ENCODE measurements at places on chromosomes 11 and 22.

- no peak for DNase-seq
These were observed 88.6 kb downstream of the RTL6 start for GRCh38 chr22:44409211-44409973.

DNA sequence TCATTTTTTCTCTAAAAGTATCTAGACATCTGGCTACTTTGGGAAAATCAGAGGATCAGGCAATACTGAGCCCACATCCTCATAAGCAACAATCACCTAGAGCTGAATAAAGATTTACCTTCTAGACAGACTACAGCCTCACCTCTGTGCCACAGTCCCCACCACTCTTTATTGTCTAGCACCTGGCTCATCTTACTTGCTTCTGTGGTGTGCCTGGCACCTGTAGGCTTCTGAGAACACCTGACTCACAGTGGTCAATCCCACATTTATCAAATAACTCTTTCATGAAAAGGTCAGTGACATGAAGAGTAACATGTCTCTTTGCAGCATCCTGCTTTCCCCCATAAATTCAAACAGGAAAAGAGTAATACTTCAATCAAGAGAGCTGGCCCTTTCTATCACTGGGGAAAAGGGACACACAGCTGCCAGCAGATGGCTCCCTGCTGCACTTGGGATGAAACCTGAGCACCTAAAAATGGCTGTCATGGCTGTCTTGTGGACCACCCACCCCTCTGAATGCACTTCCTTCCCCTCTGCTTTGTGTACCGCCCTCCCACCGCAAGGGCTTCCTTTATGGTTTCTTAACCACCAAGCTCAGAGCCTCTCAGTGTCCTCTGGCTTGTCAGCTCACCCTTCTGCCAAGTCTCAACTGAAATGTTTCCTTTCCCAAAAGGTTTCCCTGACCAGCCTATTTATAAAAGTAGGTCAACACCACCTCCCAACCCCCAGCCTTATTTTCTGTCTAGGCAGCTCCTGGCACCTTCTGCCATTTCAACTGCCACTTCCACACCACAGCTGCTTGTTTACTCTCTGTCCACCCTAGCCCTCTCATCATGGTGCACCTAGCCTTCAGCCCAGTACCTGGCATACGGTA lies 9.3 kb downstream of the TFIP11 start:
- no peak for DNase-seq

- DNase-seq = no peak
These were observed 70.5 kb downstream of the MPPED1 start for GRCh38 chr22:43482318-43482625.

DNA sequence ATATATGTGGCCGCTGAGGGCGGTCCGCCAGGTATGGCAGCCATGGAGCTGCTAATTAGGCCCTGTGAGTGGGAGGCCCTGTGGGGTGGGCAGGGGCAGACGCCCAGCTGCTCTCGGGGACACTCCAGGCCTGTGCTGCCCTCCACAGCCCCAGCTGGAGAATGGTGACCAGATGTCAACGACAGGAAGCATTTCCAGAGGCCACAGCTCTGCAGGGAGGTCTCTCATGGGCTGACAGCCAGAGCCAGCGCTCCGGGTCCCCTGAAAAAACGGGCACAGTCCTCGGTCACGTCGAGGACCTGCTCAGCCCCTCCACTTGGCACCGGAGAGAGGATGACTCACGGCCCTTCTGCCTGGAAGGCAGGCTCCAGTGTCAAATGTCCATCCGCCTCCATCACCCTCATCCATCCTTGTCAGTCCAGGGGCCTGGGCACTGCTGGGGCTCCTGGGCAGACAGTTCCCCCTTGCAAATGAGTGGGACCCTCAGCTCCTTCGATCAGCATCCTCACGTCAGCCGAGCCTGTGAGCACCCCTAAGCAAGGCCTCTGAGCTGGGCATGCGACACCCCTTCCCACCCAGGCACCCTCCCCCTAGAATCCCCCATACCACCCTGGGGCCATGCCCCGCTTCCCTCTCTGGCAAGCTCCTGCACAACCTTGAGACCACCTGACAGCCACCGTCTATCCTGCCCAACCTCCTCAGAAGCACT lies 1.9 kb downstream of the BID start:
- no peak for DNase-seq

DNA sequence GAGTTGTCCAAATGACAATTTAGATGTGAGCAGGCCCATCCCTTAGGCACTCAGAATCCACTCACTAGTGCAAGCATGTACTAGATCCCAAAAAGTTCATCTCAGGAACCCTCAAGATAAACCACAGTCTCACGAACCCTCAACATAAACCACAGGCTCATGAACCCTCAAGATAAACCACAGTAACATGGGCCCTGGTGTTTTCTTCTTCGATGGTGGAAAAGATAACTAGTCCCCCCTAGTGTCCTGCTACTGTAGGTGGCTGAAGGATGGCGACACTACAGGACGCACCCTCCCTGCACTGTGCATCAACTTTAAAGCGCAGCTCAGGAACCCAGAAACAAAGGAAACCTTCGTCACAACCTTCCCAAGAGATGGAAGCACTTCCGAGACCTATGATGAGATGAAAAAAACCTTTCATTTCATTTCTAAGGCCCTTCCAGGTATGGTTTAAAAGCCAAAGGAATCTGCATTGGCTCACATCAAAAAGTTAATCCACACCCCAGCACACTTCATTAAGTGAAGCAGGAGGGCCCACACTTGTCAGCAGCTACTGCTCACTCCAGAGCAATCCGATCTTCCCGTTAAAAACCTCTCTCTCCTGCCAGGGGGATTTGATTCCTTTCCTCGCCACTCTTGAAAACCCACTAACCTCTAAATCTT lies 2.4 kb downstream of the LARGE1 start:
- DNase-seq = no peak

- DNase-seq = no peak
These were observed 193.6 kb upstream of the DDI1 start for GRCh38 chr11:103842795-103843194.

DNA sequence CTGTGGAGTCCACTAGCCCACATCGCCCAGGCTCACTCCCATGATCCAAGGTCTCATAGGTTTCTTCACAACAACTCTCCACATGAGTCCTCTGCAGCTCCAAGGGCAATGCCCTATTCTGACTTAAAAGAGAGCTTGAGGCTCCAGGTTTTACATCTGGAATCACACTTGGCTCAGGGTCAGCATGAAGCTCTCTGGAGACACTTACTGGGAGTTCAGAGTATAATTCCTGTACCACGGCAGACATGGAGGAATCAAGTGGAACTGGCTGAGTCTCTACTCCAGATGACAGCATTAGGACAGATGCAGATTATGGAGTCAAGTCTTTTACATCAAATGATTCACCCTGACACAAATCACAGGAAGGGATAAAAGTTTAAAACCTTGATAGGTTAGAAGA lies 11.4 kb downstream of the PRR14L start:
- no peak for DNase-seq

GRCh38 chr22:19152942-19153883 lies 3.1 kb upstream of the GSC2 start:
- DNase-seq = no peak

DNA sequence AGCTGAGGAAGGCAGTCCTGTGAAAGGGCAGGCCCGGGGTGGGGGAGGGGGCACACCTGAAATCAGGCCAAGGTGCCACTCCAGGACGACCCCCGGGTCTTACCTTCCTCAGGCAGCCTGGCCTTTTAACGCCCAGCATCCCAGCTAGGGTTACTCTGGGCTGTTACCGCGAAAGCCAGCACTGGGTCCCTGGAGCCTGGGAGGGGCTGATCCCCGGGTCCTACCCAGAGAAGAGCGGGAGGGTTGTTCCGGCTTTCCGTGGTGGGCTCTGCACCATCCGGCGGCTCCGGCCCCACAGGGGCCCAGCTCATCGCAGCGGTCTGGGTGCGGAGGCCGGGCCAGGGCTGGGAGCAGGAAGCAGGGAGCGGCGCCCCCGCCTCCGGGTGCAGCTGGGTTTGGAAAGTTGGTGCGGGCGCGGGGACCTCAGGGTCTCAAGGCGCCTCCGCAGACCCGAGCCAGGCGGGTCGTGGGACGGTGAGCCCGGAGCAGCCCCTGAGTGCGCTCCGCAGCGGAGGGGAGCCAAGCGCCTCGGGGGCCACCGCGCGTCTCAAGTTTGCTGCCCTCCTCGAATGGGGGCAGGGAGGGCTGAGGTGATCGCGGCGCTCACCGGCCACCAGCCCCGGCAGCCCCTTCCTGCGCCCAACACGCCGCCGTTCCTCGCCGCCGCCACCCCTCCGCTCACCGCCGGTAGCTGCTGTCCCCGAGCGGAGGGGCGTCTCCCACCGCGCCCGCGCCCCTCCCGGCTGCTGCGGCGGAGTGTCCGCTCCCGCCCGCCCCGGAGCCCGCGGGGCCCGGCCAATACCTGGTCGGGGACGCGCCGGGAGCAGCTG lies 831 bp downstream of the CHST1 start:
- DNase-seq = no peak

- no peak for DNase-seq
These were observed 23.6 kb downstream of the TOM1 start for GRCh38 chr22:35323305-35323704.

- no peak for DNase-seq
These were observed 2.1 kb upstream of the PTPRCAP start for GRCh38 chr11:67439321-67440228.

DNA sequence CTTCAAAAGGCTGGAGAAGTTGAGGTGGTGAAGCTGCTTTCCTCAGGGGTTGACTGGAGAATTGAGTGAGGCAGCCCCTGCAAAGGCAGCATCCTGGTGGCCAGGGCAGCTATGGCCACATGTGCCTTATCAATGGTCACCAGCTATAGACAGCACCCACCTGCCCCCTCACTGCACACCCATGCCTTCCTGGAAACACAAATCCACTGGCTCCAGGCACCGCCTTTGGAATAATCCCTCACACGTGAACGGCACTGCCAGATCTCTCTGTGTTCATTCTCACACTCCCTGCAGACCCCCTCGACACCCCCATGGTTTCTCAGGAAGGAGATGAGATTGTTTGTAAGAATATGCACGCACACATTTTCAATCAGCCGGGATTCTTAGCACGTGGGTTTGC lies 1297.8 kb downstream of the TBC1D22A start:
- no peak for DNase-seq

- no peak for DNase-seq
These were observed 117.0 kb downstream of the WT1 start for GRCh38 chr11:32318071-32319055.

DNA sequence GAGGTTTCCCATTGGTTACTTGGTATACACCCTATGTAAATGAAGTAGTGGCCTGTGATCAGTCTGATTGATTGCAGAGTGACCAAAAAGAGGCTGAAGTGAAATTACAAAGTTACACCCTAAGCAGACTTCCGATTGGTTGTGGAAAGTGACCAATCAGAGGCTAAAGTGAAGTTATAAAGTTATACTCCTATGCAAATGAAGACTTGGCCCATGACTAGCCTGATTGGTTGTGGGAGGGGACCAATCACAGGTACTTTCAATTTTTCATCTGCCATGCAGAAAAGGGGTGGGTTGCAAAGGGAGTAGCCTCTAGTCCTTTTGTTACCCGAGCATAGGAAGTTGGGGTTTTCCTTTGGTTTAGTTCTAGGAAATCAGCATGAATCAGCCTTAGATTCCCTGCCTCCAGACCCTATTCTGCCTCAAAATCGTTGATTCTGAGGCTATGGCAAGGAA lies 18.1 kb upstream of the CSTF3 start:
- no peak for DNase-seq

DNA sequence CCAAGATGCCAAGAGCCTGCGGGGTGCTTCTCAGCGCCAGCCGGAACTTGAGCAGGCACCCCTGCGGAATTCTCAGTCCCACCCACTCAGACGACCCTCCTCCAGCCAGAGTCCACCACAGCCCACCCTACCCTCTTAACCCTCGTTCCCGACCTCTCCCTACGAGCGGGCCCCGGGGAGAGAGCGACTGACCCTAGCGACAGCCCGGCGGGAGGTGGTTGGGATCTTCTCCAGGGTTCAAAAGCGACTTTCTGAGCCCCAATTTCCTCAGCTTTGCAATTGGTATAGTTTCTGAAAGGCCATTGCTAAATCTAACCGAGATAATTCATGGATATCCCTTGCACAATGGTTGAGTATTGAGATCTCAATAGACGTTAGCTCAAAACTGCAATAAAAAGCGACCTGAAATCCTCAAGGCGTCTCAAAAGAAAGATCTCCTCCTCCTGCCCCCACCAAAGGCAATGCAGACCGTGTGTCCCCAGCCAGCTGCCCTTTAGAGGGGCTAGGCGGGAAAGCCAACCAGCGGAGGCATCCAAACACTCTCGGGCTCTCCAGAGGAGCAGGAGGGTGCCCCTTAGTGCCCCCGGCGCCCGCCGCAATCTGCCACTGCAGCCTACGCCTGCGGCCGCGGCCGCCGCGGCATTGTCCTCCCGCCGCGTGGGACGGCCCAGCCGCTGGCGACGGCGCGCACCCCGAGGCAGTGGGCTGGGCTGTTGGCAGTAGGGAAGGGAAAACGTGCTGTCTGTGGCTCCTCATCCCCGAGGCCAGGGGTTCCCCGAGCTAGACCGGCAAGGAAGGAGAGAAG lies 1.5 kb upstream of the SLC6A5 start:
- no peak for DNase-seq

DNA sequence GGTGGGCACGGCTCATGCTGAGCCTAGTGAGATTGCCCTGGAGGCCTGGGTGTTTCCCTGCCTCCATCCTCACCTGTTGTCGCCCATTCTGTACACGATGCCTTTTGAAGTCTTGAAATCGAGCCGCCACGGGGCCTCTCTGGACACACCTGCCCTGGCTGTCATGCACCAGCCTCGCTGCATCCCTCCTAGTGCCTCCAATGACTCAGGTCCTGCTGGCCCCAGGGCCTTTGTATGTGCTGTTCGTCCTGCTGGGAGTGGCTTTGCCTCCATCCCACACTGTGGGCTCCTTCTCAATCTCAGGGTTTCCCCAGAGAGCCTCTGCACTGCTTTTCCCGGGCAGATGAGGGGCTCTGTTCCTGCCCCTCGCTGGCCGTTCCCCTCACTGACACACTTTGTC lies 8.9 kb upstream of the MYEOV start:
- DNase-seq = no peak

DNA sequence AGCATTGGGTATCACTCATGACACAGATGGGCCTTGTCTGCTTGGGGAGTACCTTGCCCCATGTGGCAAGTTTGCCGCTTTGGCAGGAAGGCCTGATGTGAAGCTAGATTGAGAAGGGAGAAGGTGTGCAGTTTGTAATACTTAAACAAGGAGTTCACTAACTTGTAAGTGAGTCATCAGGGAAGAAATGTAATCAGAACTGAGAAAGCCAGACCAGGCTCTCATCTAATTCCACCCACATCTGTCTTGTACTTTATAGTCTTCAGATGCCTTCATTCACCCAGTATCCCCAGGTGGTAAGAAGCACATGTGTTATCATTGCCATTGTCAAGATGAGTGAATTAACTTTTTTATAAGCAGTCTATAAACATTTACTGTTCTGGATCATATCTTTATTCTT lies 116.0 kb upstream of the DDI1 start:
- DNase-seq = no peak

GRCh38 chr11:117610045-117610444 lies 187.0 kb downstream of the DSCAML1 start:
- DNase-seq = no peak

DNA sequence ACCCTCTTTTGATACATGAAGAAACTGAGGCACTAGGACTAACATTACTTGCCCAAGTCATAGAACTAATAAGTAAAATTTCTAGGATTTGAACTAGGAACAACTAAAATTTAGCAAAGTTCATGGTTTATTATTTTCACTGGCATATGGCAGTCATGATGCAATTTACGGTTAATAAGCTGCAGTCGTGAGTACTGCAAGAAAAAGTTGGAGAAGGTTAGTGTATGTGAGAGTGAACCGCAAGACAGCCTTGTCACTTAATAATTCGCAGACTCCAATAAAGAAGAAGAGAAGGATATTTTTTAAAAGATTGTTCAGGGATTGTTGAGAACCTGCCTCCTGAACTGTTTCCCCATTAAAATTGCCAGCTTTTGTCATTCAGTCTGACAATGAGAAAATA lies 663.4 kb upstream of the TENM4 start:
- no peak for DNase-seq
